Fibroblast of skin of back (primary cell): ENCODE measurements at places on chromosomes 12 and 14.

DNA sequence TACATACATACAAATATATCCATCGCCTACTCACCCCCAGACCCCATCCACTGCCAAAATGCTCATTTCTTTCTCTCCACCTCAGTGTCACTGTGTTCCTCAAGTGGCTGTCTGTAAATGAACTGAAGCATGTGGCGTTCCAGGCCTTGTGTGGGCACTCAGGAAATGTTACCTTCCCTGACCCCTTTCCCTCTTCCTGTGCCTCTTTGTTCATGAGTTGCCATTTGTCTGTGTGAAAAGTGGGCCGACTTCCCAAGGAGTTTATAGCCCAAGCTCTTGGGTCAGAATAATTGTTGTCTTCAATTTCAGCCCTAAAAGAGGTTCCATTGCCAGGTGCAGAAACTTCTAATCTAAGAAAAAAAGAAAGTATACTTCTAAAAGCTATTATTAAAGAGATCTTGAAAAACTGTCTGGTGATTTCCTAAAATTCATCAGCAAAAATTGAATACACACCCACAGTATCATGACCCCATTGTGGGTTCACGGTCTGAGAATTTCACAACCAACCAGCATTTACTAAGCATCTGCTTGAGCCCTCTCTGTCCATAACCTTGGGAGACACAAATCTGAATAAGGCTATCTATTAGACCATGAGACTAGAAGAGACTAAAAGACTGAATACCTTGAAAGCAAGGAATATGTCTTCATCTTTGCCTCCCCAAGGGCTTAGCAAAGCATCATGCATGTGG lies 201.4 kb upstream of the EEA1 start:
- no peak for DNase-seq

DNA sequence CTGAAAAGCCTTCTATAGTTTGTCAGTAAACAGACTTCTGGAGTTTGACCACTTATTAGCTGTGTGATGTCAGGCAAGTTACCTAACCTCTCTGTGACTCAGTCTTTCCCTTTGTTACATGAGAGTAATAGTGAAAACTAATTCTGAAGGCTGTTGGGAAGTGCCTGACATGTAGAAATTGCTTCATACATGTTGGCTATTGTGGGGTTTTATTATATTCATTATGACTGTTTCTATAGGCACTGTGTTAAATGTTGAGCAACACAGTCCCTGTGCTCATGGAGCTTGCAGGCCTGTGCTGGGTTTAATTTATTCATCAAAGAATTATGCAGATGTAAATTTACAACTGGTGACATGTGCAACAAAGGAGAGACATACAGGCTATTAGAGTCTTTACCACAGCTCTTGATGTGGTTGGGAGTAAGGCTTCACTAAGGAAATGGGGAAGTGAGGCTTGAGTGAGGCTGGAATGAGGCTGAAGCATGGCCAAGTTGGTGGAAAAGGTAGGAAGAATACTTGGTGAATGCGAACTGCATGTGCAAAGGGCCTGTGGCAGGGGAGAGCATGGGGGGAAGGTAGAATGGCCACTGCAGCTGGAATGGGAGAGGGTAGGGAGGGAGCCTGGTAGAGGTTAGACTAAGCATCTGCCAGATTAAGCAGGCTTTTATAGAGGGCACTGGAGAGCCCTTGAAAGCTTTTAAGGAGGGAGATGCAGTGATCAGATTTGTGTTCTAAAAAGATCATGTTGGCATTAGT lies 236.4 kb upstream of the CRY1 start:
- DNase-seq = peak; percentile 23

DNA sequence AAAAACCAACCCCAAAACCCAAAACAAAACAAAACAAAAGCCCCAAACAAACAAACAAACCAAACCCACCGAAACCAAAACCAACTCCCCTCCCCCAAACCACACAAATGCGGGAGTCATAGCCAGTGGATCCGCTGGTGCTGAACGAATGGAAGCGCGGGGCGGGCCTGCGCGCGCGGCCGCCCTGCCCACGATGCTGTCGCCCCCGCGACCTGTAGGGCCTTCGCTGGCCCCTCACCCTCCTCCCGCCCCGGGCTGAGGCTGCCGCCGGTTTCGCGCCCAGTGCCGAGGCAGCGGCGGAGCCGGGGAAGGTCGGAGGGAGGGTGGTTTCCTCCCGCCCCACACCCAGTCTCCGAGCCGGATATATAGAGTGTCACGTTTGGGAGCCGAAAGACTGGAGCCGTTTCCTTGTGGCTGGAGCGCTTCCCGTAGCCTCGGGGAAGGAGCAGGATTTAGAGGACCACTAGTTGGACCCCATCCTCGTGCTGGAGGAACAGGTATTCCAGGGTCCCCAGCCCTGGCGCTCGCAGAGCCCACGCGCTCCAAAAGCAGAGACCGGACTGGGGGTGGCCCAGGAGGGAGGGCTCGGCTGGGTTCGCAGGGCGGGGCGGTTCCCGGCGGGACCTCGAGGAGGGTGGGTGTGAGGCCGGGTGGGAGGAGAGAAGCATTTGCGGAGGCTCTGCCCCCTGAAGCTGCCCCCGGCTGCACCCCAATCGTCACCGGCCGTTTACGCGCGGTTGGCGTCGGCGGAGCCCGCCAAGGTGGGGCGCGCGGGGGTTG lies at the start of gene FAR2:
FAR2 (plus strand) TSS at position 368 of the 780 bp plus-strand sequence. CDS start 121,172 bp downstream, outside the sequence.
- peak; percentile 70 for DNase-seq

DNA sequence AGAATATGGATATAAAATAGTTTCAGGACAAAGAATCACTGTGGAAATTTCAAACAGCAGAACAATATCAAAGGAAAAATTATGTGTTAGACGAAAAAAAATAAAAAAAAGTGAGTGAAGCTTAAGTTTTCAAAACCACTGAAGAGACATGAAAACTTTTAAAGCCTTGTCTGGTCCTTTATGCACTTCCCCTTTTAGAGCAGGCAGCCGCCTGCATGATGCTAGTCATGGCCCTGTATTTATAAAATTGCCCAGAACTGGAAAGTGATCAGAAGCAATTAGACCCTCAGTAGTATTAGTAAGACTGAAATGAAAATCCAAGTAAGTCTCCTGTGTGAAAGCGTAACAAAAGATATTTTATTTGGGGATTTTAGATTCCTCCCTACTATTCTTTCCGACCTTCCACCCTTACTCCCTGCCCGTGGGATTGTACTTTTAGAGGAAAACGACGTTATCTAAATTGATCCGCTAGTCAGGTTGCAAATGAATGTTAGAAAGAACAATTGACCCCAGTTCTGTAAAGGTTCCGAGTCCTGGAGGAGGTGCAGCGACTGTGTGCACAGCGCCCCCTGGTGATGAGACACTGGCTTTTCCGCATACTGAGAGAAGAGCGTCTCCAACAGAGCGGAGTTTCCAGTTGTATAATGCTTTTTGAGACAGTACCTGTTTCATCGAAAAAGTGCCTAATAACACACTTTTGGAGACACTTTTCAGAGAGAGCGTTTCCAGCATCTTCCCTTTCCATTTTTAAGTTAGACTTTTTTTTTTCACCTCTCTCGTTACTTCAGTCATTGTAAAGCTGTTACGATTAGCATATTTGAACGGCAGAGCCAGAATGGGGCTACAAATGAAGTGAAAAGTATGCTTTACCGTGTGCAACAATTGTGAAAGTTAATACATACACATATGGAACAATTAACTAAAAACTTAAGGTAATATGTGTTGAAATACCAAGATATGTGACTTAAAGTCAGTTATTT lies 12.4 kb downstream of the MGST1 start:
- DNase-seq = peak; percentile 47

DNA sequence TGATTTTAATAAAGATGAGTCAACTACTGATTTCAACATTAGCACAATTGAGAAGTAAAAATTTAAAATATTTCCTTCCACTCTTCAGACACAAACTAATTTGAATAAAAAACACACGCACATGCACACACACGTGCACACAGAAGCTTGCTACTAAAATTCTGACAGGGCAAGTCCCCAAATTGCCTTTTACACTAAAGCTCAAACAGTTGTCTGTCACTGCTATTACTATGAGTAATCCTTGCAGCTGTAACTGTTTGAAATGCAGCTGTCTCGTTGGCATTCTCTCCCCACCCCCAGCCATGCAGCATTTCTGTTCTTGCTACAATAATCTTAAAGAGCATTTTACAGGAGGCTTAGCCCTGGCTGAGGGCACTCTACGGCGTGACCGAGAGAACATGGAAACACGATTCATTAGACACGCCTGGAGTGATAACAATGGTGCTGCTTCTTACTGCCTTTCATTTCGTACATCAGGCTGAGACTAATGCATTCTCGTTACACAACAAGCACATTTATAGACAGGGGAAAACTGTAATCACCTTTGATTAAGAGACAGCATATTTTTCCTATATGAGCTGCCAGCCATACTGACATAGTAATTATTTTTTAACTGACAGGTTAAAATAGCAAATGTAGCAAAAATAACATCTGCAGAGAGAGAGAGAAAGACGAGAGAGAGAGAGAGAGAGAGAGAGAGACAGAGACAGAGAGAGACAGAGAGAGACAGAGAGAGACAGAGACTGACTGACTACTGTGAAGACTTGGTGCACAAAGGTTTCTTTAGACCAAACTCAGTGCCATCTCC lies 153.8 kb downstream of the MED13L start:
- peak; percentile 75 for DNase-seq

DNA sequence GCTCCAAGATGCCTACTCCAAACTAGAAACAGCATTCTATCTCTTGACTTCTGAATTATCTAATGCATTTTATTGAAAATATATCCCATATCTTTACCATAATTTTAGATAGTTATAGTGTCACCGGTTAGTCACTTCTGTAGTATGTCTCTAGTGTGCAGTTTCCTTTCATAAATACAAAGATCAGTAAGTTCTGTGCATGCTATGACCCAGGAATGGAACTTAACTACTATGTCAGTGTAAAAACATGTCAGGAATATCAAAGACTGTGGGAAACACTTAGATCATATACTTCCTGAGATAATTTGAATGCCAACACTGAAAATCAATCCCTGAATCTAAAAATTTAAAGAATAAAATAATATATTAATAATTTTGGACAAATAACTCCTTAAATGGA lies 237.6 kb downstream of the ATXN7L3B start:
- peak; percentile 72 for DNase-seq

DNA sequence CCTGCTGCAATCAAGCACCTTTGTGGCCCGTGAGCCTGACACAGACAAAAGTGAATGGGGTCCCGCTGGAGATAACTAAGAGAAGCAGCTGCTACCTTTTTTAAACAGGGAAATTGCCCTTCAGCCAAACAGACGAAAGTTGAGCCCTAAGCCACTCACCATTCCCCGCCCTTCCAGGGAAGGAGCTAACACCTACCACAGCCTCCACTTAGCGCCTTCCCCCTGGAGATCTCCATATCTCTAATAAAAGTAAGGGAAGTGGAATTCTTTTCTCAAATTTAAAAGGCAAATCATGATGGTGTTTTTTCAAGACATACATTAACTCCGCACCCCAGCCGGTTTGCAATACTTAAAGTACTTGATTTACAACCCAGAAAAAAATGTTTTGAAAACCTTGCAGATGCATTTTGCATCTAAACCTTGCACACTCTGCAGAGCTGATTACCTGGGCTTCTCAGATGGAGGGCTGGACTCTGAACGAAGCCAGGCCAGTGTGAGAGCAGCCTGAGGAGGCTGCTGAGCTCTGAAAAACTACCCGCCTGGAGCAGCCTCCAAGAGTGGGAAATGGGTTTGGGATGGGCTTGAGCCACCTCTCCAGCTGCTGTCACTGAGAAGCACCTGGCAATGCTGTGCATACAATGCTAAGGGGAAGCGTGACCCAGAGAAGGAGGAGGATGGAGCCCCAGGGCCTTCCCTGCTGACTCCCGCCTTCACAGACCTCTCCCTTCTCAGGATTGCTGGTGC lies 10.0 kb downstream of the NUAK1 start:
- DNase-seq = no peak

GRCh38 chr14:32403688-32404087 lies 74.6 kb downstream of the AKAP6 start:
- DNase-seq = peak; percentile 60

- peak; percentile 99 for DNase-seq
Observed at GRCh38 chr12:63918800-63919300, 74.3 kb downstream of the SRGAP1 start.

DNA sequence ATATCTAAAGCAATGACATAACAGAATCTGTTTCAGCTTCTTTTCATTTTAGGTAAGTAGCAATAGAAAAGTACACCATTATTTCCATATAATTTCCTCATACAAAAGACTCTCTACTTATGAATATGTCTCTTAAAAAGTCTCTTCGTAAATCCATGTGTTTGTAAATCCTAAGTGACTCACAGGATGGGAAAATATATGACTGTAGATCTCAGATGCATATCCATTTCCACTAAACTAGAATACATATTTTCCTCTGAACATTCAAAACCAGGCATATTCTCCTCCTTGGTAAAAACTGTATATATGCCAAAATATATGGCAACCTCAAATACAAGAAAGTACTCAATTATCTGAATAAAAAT lies 93.6 kb downstream of the TXNDC16 start:
- DNase-seq = peak; percentile 62

GRCh38 chr14:31232081-31232480 lies 24.5 kb upstream of the HECTD1 start:
- no peak for DNase-seq

DNA sequence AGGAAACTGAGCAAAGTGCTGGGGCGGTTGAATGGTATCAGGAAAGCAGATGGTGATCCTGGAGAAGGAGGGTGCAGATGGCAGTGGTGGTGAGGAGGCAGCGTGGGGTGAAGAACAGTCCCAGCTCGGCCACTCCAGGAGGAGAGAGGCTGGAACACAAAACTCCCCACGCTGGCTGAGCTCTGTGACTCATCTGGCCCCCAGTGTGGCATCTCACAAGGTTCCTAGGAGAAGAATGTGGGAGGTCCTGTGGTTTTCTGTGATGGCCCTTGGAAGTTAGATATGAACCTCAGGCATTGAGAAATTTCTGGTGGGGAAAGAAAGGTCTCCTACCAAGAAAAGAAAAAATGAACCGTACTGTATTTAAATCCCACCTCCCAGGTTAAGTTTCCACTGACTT lies 8.0 kb upstream of the NRXN3 start:
- peak; percentile 6 for DNase-seq

DNA sequence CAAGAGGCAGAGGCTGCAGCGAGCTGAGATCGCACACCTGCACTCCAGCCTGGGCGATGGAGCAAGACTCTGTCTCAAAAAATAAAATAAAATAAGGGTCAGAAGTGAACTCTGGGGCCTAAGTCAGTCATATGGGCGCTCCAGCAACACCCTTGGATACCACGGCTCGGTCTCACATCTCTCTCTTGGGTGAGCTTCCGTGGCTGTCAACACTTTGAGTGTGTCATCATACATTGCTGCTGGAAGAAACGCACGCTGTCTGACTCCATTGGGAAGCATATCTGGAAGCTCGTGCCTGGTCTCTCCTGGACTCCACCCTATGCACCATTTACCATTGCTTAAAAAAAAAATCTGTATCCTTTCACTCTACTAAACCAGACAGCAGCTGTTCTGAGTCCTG lies 20.2 kb downstream of the GLRX5 start:
- DNase-seq = no peak

GRCh38 chr12:19130224-19131024 lies 891 bp downstream of the PLEKHA5 start:
- no peak for DNase-seq

DNA sequence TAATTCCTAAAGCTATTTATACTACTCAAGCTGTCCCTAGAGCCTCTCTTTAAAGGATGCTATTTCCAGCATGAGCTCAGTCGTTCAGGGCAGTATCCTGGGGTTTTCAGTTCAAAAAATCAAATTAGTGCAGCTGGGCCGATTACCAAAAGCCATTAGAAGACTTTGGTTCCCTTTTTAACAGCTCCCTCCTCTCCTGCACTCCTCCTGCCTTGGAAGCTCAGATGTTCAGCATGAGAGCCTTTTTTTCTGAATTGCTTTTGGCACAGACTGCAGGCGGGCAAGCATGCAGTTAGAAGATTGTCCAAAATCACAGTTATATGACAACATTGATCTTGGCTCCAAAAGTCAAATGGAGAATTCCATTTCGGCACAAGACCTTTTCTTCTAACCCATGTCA lies 179.6 kb downstream of the SLC35F4 start:
- no peak for DNase-seq

GRCh38 chr12:87444039-87444438 lies 585.2 kb downstream of the C12orf50 start:
- no peak for DNase-seq
